ENCODE measurements at places on chromosomes 13 and 19. TPM values are rescaled to one million over a fixed set of nuclear protein-coding genes. Genes with fewer than 3 reads are reported as not detected.

S1PR5 gene
- 4.6 TPM for total RNA-seq

KEAP1 gene
- total RNA-seq: 52.6 TPM

ZNF844 gene
- 20.1 TPM for total RNA-seq

SHISA2 gene
- total RNA-seq: 0.21 TPM

BCL2L12 gene
- total RNA-seq: 12.6 TPM

NEK5 gene
- total RNA-seq: 0.23 TPM

DNA sequence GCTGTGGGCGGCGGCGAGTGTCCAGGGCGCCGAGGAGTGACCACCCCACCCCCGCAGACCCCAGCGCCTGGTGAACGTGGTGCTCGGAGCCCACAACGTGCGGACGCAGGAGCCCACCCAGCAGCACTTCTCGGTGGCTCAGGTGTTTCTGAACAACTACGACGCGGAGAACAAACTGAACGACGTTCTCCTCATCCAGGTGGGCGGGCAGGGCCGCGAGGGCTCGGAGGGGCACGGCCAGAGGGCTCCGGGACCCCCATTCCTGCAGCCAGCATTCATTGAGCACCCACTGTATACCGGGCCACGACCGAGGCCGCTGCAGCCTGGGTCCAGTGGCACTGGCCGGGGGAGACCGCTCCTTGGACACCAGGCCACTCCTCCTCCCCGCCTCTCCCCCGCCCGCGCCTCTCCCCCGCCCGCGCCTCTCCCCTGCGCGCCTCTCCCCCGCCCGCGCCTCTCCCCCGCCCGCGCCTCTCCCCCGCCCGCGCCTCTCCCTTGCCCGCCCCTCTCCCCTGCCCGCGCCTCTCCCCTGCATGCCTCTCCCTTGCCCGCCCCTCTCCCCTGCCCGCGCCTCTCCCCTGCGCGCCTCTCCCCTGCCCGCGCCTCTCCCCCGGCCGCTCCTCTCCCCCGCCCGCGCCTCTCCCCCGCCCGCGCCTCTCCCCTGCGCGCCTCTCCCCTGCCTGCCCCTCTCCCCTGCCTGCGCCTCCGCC, 3.2 kb downstream of the PRTN3 start:
- DNase-seq: no peak

DNA sequence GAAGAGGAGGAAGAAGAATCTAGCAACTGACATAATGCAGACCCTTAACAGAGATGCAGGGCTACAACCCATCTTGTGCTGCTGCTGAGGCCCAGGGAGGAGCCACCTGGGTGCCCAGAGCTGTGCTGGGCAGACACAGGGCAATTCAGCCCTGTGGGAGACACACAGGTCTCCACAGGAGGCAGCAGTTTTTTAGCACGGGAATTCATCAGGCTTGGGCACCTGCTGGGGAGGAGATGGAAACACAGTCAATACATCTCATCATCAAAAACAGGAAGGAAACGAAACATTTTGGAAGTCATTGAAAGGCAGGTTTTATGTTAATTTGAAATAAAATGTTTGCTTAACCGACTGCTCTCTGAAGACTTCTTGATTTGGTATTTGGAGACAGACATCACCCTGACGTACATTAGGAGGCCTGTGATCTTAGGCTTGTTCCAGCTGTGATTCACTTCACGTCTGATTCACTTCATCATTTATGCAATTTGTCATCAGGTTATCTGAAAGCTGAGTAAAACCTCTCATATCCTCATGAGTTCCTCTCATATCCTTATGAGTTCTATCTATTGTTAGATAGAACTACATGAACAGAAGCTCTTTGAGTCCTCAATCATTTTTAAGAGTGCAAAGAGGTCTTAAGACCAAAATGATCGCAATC, 77.4 kb downstream of the CYSLTR2 start:
- no peak for DNase-seq

GRCh38 chr13:66138172-66138811, 1091.8 kb downstream of the PCDH9 start:
- DNase-seq: no peak

- no peak for DNase-seq
Measured at GRCh38 chr13:38767506-38768265, 80.8 kb downstream of the FREM2 start.

- no peak for DNase-seq
Measured at GRCh38 chr13:100089465-100090032, 656 bp downstream of the PCCA start.

DNA sequence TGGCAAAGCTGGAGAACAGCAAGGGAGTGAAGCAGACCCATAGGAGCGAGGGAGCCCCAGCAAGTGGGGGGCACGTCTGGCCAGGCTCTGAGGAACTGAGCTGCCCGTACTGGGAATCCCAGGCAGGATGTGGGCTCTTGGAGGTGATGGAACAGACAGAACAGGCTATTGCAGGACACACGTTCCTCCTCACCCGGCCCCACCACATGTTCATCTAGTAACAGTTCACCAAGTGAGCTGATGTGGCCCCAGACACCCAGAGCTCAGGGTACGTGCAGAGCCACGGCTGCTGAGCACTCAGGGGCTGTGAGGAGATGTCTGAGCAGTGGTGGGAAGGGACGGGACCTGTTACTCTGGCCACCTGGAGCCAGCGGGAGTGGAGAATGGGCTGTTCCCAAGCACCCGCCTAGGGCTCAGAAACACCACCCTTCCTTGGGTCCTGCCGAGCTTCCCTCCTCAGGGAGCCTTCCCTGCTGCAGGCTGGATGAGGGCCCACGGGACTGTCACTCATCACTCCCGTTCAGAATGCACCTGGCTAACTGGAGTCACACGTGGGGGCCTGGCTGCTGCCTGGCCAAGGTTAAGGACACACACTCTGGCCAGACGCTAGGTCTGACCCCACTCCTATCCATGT, 18.4 kb downstream of the ELL start:
- no peak for DNase-seq

- DNase-seq: no peak
Measured at GRCh38 chr19:17027535-17027975, 945 bp upstream of the CPAMD8 start.

DNA sequence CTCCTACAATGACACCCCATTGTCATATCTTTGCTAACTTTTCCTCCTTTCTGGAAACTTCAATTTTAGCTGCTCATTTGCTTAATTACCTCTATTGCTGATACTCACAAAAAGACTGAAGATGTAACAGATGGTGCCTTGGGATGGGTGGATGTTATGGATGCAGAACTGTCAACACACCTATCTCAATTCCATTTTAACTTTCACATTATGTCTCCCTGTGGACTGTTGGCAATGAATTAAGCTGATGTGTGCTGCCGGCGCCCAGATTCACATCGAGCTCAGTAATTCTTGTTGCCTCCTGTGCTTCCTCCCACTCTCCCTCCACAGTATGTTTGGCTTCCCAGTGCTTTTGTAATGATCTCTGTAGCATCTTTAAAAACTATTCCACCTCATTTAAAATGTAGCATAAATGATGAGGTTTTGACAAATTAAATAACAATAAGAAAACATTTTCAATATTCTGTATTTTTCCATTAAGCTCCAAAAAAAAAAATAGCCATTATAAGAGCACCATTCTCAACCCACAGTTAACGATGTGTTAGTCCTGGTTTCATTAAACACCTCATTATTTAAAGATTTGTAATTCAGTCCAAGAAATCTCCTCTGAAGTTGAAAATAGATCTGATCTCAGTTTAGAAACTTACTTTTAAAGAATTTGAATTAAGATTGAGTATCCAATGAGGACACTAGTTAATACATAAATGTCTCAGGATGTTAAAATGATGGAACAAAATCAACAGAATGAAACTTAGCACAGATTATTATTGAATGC, 99.9 kb upstream of the FAM216B start:
- no peak for DNase-seq

DNA sequence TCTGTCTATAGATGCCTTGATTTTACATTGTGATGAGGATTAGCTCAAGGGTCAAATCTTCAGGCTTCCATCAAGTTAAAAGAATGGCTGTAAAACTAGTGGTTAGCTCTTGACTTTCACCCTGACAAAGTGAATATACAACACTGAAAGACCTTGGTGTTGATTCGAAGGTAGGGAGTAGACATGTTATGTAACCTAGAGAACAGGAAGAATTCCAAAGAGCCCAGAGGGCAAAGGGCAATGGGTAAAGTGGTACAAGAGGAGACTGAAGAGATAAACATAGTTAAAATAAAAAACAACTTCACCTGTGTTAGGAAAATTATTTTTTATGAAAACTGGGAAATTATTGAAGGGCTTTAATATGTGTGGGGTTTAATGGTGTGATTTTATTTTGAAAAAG, 833.2 kb upstream of the KLHL1 start:
- DNase-seq: no peak

DNA sequence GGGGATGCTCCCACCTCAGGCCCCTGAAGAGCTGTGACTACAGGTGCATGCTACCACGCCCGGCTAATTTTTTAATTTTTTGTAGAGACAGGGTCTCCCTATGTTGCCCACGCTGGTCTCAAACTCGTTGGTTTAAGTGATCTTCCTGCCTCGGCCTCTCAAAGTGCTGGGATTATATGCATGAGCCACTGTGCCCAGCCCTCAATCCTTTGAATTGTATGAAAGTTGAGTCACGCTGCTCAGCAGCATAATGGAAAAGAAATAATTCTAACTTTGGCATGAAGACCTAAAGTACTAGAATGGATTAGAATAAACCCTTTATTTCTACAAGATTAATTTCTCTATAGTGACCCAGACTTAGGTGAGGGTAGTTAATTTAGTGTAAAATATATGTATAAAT, 42.4 kb downstream of the MRPS31 start:
- no peak for DNase-seq

DNA sequence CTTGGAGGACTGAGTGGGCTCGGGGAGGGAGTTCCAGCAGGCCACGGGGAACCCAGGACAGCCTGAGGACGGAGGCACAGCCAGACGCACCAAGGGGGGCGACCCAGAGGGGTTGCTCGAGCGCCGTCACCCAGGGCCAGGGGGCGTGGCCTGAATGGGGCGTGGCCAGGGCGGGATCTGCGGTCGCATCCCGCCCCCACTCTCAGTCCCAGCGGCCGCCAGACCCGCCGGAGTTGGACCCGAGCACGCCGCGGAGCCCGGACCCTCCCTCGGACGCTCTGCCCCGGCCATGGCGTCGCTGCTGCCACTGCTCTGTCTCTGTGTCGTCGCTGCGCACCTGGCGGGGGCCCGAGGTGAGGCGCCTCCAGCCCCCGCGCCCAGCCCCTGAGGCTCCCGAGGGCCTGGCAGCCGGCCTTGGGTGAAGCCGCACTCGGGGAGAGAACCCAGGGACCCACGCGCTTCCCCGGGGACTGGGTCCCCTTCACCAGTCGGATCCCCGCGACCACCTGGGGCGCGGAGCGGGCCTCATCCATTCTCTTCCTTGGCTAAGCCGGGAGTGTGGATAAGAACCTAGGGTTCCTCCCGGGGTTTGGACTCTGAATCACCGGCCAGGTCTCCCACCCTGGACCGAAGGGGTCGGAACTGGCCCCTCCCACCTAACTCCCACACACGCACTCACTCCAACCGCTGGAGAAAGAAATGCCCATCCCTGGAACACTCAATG, at the start of gene CILP2:
Gene CILP2, plus strand, starts transcription at position 205 of the 724 bp plus-strand sequence. Its CDS starts 85 bp downstream, at position 290.
- DNase-seq: no peak

GRCh38 chr19:3603121-3603811, 3.4 kb downstream of the TBXA2R start:
- DNase-seq: no peak

- no peak for DNase-seq
Measured at GRCh38 chr13:20713014-20713376, 9.5 kb downstream of the IL17D start.

- no peak for DNase-seq
Measured at GRCh38 chr13:81602241-81602640, 1261.3 kb upstream of the SPRY2 start.

DNA sequence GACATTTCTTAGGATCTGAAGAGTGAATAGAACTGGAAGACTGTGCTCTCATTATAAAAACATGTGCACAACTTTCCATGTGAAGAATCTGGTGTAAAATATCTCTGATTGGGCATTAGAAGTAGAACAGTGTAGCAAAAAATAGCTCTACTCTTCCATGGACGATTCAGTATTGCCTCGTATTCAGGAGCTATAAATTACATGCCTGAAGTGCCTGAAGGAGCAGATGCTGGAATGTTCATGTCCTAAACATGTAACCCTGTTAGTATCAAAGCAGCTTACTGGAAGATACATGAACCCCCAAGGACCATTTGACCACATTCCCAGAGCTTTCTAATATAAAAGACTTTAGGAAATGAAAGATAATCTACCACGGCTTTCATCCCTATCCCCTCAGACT, 528.9 kb downstream of the DACH1 start:
- no peak for DNase-seq

DNA sequence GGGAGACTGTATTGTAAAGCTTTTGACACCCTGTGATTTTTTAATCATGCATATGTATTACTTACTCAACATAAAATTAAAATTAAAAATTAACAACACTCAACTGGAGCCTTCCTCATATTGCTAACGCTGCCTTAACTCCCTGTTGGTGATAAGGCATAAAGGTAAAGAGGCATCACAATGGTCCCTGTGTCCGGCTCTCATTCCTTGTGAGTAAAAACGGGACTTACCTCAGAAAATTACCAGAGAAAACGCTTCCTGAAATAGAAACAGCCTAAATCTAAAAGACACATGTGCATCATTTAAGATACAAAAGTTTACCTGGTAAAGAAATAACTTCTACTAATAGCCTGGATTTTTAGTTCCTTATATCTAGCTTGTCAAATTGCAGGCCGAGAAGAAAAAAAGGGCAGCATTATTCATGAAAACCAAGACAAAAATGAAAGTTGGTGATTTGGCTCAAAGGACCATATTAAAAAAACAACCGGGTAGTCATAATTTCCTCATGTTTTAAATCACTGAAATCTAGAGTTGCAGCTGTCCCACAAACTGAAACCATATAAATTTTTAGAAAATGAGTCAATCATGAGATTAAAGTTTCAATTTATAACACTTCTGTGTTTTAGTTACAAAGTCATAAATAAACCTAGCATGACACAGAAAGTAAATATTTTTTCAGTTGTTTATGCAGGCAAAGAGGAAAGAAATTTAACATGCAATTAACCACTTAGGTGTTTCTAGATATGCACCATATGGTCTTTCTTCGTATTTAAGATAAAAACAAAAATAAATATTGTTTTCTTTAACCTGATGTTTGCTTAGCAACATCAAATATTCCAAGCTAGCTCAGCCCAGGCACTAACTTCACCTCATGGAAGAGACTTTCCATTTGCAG, 94.7 kb downstream of the MIPEP start:
- no peak for DNase-seq

DNA sequence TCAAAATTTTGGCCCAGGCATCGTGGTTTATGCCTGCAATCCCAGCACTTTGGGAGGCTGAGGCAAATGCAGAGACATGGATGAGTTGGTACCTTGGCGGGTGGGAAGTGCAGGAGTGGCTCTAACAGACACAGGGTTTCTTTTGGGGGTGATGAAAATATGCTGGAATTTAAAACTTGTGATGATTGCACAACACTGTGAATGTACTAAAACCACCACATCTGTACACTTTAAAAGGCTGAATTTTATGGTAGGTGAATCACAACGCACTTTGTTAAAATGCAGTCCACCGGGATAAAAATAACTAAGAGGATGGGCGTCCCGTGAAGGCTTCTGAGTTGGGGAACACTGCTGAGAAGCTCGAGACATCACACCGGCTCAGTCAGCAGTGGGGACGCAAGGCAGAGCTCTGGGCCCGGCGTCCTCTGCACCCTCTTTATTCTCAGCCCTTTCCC, 47.1 kb downstream of the MLLT1 start:
- DNase-seq: no peak
